ENCODE measurements at places on chromosomes 2 and 18.

DNA sequence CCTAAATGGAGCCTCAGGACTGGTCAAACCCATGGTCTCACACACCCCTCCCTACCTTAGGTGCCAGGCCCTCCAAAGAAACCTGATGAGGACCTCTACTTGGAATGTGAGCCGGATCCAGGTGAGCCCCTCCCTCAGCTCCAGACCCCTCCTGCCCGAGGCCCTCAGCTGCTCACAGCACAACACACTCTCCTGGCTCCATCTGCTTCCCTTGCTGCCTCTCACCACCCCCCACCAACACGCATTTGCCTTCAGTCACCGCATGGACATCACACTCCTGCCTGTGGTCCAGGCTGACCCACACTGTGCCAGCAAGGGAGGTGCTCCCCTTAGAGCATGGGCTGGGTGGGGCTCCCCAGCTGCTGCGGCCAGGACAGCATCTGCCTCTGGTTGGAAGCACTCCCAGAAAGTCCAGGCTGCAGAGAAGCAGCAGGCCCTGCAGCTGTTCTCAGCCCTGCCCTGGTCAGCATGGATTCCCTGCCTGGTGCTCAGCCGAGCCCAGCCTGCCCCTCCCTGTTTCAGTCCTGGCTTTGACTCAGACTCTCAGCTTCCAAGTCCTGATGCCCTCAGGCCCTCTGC lies 15.1 kb downstream of the SH2D6 start:
- peak; percentile 81 for DNase-seq

- peak; percentile 28 for DNase-seq
Measured at GRCh38 chr2:134491771-134492441, 226.9 kb downstream of the TMEM163 start.

GRCh38 chr2:190415794-190416775 lies 7.9 kb downstream of the MFSD6 start:
- DNase-seq = no peak

DNA sequence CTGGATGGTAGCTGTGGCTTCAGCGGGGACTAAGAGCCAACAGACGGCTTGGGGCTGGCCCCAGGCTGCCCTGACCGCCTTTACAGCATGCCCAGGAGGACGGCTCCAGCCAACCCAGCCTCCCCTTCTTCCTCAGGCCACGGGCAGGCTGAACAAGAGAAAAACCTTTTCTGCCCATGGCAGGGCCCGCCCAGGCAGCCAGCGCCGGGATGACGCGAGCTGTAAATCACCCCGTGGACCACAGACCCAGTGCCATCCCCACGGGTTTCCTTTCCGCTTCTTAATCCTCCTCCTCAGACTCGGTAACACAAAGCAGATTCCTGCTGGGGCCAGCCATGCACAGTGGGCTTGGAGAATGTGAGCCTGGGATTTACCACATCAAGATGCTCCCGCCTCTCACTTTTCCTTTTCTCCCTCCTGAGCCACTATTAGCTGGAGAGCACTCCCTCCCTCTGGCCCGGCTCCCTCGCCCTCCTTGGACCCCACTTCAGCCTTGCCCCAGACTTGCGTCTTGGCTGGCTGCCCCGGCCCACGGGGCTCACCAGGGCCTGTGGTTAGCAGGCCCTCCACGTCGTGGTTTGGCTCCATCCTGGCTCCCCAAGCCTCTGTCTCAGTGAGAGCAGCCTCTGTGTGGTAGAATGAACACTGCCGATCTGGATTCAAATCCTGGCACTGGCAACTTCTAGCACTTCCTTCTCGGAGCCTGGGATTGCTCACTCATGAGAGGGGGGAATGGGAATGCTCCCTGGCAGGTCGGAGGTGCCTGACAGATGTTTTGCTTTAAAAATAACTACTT lies 31.4 kb downstream of the ATOH8 start:
- peak; percentile 8 for DNase-seq

- DNase-seq = no peak
Measured at GRCh38 chr18:79625195-79625923, 54.2 kb upstream of the CTDP1 start.

All from renal cortical epithelial cell (primary cell).